ENCODE measurements at places on chromosomes 16 and 17. TPM values are rescaled to one million over a fixed set of nuclear protein-coding genes. Genes with fewer than 3 reads are reported as not detected.

GRB7 gene
- not detected for total RNA-seq

CCDC92B gene
- 1.2 TPM for total RNA-seq

DLX4 gene
- total RNA-seq: not detected

PRDM7 gene
- not detected for total RNA-seq

C16orf92 gene
- total RNA-seq: not detected

CX3CL1 gene
- total RNA-seq: 4.9 TPM

SLC35B1 gene
- 56.7 TPM for total RNA-seq

CRISPLD2 gene
- total RNA-seq: 3.3 TPM

GRIN2C gene
- total RNA-seq: 1.2 TPM

TBX2 gene
- 1.2 TPM for total RNA-seq

AGRP gene
- total RNA-seq: not detected

CLEC3A gene
- total RNA-seq: under 0.01 TPM

PEMT gene
- 17.1 TPM for total RNA-seq

HBQ1 gene
- 6.9 TPM for total RNA-seq

TEKT5 gene
- total RNA-seq: 1.6 TPM

COA3 gene
- total RNA-seq: 98.6 TPM

CD300C gene
- not detected for total RNA-seq

KRTAP4-6 gene
- not detected for total RNA-seq

CPHXL2 gene
- not detected for total RNA-seq

BRIP1 gene
- total RNA-seq: 6.5 TPM

TOP3A gene
- 36.3 TPM for total RNA-seq

SMTNL2 gene
- total RNA-seq: 4.1 TPM

HS3ST3A1 gene
- total RNA-seq: 0.41 TPM

ST6GALNAC1 gene
- total RNA-seq: 0.82 TPM

PRAC1 gene
- total RNA-seq: not detected

TLCD3A gene
- 11.4 TPM for total RNA-seq

HSPB9 gene
- total RNA-seq: under 0.01 TPM

All from frontal cortex (tissue), 4 donors.